Parietal lobe (tissue), 2 donors: ENCODE measurements at places on chromosomes 16 and 17. TPM values are rescaled to one million over a fixed set of nuclear protein-coding genes. Genes with fewer than 3 reads are reported as not detected.

The CCL1 gene
- not detected for total RNA-seq

The PPP1R27 gene
- not detected for total RNA-seq

The FNDC8 gene
- total RNA-seq: not detected

The IKZF3 gene
- total RNA-seq: under 0.01 TPM
